ENCODE measurements at places on chromosomes 2 and 18.
A peak's percentile ranks its signal among the peaks of the same experiment; 100 is the strongest.

GRCh38 chr2:217168496-217168895 is 308.6 kb upstream of the TNP1 start:
- no peak for DNase-seq

- no peak for DNase-seq
Measured at GRCh38 chr2:237648016-237648381, 20.6 kb downstream of the LRRFIP1 start.

GRCh38 chr2:7904319-7904718 is 777.5 kb upstream of the ID2 start:
- no peak for DNase-seq

DNA sequence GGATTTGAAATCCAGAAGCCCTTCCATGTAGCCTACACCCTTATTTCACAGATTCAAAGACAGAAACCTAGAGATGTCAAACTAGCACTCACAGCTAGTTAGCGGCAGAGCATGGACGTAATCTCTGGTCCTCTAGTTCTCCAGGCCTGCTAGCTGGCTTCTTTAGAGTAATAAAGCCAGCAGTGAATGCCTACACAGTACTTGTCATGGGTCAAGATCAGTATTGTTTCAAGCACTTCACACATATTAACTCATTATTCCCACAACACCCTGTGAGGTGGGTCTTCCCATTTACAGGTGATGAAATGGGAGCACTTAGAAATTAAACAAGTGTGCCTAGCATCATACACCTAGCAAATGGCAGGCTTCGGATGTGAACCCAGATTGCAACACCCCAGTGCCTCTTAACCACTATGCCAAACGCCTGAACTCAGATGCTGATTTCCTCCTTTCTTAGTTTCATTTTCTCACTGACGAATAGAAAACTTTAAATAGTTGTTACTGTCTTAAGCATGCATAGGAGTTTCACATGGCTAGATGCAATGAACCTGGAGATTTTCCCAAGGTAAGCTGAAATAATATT is 14.5 kb upstream of the ZBTB14 start:
- peak; percentile 47 for DNase-seq

DNA sequence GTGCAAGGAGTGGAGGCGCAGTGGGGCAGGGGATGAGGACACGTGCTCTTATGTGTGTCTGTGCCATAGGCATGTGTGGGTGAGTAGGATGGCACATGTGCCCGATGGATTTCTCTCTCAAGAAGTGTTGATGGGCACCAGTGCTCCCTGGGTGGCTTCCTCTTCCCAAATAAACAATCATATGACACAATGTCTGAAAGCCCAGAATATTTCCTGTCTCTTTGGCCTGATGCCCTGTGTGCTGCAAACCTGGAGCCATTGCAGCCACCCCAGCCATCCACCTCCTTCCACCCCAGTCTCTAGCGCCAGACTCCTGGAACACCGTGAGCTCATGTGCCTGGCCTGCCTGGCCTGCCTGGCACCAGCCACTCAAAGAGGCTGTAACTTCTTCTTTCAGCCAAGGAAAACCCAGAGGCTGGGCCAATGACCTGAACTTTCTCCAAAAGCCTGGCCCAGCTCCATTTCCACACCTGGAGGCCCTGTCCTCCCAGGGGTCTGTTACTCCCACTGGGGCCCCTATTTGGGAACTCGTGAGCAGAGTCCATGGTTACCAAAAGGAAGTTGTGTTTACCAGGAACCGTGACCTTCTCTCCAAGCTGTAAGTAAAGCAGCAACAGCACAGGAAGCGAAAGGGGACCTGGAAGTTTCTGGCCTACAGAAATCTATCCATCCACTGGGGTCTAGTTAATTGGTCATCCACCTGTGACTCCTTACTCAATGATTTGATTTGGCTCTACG is 9.5 kb upstream of the ZBTB7C start:
- DNase-seq, result no peak

DNA sequence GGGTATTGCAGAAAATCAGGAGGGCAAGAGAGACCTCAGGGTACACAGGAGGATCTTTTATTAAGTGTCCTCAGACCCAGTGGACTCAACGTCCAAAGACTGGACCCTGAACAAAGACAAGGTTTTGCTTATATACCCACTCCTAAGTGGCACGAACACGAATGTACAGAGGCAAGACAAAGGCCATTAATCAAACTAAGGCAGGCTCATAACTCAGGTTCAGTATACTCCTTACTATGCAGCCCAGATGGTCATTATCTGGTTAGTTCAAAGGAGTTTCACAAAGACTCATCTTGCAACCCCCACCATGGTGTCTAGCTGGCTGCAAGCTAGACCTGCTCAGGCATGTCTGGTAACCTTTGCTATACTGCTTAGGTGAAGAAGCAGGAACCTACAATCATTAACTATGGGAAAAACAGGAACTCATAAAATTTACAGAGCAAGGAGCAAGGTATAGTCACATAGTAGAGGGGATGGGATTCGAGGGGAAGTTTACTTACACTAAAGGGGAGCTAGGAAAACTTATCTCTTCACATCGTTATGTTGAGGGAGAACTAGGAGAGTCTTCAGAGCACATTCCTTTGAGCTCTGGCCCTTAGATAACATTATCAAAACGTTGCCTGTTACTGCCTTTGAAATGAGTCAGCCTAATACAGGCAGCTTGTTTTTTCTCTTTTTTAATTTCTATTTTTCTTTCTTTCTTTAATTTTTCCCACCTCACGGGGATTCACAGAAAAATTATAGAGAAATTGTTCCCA is 33.9 kb downstream of the SLC4A3 start:
- no peak for DNase-seq

- DNase-seq, result no peak
Measured at GRCh38 chr2:18118703-18119102, 240.2 kb downstream of the KCNS3 start.

DNA sequence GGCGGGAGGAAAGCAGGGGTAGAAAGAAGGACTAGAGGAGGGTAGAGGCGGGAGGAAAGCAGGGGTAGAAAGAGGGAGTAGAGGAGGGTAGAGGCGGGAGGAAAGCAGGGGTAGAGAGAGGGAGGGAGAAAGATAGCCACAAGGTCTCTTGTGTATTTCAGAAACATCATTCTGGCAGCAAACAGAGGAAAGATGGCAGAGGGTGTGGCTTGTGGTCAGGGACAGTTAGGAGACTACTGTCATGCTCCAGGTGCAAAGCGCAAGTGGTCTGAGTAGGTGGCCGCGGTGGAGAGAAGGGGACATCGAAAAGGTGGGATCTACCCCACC is 82.4 kb upstream of the TAF1B start:
- DNase-seq, result no peak

Data from activated CD4-positive, alpha-beta T cell treated with anti-CD3 and anti-CD28 coated beads, Interleukin-2, Interleukin-4, amounts not matched to agents 100 ng/mL and 50 ng/mL, durations not matched to agents 16 hours and 8 hours (primary cell).